ENCODE measurements at places on chromosomes 13 and 19.

DNA sequence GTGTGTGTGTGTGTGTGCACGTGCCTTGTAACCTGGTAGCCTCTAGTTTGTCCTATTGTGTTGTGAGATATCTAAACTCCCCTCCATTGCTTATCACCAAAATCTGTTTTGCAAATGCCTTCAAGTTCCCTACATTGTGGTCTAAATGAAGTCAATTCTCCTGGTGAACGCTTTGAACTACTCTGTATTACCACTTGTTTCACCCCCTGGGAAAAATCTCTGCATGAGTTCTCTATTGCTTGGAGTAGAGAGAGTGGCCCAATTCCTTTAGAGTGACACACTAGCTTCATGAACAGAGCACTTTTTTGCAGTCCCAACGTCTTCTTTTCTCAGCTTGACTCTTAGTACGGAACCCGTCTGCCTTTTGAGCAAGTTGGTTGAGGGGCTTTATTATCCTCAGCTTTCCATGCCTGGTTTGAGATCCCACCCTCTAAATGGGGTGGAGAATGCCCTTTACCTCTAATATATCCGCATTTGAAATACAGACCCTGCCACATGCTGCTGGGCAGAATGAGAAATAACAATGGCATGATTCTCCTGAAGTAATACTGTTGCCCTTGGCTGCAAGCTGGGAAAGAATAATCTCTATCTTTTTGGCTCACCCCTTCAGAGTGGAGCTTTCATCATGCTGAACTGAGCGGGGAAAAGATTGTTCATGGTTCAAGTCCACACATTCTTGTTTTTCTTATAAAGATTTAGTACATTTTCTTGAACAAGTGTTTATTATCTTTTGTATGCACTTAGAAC lies 2545.3 kb downstream of the PCDH9 start:
- no peak for DNase-seq

DNA sequence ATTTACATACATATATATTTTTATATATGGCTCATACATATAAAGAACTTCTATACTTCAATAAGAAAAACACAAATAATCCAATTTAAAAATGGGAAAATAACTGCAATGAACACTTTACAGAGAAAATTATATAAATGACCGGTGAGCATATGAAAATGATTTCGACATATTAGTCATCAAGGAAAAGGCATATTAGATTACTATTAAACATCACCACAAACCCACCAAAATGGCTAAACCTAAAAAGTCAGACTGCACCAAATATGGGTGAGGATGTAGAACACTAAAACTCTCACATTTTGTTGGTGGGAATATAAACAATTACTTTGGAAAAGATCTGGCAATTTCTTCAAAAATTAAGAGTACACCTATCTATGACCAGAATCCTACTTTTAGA lies 316.2 kb downstream of the ENOX1 start:
- DNase-seq, result no peak

DNA sequence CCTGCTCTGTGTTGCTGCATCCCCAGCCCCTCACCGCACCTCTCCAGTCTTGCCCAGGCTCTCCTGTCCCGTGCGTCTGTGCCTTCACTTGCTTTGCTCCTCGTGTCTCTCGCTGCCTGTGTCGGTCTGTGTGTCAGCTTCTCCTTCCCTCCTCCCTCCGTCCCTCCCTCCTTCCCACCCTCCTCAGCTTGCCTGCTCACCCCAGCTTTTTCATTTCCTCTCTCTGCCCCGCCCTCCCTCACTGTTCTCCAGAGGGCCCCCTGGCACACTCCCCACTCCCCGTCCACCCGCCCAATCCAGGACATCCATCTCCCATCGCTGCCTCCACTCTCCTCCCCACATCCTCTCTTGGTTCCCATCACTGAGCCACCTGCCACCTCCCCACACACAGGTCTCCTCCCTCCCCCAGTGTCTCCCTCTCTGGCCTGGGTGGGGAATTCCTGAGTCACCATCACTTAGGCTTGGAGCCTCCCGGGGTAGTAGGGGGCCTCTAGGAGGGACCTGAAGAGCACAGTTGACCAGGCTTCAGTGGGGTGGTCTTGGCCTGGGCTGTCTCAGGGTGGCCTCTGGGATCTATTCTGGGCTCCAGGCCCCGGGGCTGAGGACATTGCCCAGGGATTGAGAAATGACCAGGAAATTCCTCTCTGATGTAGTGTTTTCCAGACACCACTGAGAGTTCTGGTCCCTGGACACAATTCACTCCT lies at the start of gene PTGIR:
Gene PTGIR, minus strand, starts transcription at position 132 of the 704 bp plus-strand sequence. CDS start 864 bp downstream, outside the sequence.
- no peak for DNase-seq

DNA sequence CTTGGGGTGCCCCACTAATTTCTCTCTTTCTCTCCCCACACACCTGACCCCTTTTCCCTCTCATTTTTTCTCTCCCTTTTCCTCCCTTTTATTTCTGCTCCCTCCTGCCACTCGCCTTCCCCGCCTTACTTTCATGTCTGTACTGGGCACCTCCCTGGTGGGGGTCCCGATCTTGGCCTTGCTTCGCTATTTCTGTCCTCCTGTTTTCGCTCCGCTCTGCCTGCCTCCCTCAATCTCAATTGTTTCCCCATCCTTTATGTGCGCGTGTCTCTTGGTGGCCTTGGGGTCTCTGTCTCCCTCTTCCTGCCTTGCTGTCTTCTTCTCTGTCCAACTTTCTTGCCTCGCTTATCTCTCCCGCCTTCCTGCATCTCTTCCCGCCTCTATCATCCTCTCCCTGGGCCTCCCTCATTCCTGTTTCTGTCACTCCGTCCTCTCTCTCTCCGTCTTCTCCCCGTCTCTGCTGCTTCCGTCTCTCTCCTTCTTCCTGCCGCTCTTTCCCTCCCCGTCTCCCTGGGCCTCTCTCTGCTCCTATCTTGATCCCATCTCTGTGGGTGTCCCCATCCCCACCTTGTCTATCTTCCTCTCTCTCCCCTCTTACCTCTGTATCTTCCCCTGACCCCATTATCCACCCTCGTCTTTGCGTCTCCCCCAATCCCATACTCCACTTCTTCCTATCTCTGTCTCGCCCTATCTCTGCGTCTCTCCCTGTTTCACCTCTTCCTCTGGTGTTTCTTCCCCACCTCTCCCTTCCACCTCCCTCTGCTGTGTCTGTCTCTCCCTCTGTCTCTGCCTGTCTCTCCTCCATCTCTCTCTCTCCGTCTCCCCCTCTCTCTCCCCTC lies 4.0 kb downstream of the GRIN2D start:
- no peak for DNase-seq

DNA sequence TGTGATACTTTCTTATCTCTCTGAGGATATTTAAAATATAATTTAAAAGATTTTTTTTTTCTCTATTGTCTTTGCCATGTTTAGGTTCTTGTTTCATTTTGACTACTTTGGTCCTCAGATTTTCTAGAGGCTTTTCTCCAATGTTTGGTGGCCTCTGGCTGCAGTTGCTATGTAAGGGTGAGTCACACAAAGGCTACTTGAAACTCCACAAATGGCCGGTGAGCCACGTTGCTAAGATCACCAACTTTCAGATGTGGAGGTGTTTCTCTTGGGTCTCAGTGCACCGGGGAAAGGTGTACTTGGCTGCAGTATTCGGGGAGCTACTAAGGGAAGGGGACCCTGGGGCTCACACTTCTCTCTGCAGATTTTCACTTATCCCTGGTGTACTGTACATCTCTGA lies 248.1 kb downstream of the HS6ST3 start:
- no peak for DNase-seq

- DNase-seq, result no peak
Observed at GRCh38 chr13:71830323-71830722, 36.7 kb downstream of the DACH1 start.

GRCh38 chr13:21557995-21558394 lies 46.0 kb downstream of the MICU2 start:
- peak; percentile 28 for DNase-seq

- no peak for DNase-seq
Observed at GRCh38 chr19:30092721-30093569, 150.9 kb downstream of the URI1 start.

- no peak for DNase-seq
Observed at GRCh38 chr19:45865269-45865948, 1.3 kb downstream of the FOXA3 start.

DNA sequence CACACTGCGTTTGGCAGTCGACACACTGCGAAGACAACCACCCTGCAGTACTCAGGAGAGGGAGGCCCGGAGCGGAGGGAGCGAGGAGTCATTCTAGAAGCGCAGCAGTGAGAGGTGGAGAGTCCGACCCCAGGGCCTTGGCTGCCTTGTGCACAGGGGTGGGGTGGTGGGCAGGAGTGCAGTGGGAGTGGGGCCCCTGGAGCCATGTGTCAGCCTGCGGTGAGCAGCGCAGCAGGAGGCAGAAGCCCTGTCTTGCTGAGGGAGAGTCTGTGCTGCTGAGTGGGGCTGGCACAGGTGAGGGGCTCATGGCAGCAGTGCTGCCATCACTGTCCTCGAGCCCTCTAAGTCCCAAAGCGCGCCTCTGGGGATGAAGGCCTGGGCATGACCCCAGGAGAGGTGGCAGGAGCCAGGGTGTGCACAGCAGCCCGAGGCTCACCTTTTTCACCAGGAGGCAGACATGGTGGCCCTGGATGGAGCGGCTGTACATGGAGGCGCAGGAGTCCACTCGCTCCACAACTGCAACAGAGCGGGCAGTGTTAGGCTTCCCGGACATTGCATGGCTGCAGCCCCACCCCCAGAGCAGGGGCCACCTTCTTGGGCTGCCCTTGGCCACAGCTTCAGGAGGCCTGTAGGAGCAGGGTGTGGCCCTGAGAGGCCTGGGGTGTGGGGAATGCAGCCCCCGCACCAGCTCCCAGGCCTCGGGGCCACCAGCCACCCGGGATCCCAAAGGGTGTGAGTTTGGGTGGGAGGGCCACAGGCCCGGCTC lies 11.7 kb downstream of the IZUMO4 start:
- no peak for DNase-seq

- DNase-seq, result peak; percentile 83
Observed at GRCh38 chr19:17847538-17848366, at the start of gene JAK3. JAK3 (minus strand) TSS chr19:17847982; CDS start chr19:17844417, 3,565 bp downstream.

DNA sequence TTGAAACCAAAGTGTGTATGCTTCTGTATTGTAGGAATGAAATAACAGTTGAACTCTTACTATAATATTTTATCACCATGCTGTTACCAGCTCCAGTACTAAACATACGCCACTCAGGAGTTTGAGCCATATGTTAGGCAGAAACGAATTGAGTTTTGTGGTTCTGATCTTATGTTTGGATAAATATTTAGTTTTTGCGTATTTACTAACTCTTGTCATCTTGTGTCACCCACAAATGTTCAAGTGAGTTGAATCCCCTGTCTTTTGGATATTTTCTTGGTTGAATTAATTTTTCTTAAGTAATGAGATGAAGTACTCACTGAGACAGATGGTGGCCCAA lies 1.5 kb downstream of the FNDC3A start:
- no peak for DNase-seq

DNA sequence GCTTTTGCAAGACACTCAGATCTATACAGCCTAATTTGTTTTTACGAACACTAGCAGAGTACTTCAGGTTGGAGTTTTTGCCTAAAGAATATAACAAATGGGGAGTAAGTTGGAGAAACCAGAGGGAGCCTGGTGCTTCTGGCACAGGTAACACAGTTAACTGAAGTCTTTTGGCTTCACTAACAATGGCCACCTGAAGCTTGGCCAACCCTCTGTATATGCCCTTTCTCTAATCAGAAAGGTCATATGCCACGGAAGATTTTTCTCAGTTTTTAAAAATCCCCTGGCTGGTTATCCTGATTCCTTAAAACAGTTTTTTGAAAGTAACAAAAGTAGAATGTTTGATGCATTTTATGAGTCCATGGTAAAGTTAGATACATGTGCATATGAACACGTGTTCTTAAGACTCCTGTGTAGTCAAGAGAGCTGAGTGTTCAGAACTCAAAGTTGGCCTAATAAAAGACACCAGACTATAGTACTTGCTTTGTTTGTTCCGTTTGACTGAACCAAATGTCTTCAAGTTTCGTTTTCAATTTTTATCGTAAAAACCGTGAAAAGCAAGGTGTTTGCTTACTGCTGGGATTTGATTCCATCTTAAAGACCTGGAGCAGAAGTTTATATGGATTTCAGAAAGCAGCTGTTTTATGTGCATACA lies 137.5 kb downstream of the KCNRG start:
- no peak for DNase-seq

DNA sequence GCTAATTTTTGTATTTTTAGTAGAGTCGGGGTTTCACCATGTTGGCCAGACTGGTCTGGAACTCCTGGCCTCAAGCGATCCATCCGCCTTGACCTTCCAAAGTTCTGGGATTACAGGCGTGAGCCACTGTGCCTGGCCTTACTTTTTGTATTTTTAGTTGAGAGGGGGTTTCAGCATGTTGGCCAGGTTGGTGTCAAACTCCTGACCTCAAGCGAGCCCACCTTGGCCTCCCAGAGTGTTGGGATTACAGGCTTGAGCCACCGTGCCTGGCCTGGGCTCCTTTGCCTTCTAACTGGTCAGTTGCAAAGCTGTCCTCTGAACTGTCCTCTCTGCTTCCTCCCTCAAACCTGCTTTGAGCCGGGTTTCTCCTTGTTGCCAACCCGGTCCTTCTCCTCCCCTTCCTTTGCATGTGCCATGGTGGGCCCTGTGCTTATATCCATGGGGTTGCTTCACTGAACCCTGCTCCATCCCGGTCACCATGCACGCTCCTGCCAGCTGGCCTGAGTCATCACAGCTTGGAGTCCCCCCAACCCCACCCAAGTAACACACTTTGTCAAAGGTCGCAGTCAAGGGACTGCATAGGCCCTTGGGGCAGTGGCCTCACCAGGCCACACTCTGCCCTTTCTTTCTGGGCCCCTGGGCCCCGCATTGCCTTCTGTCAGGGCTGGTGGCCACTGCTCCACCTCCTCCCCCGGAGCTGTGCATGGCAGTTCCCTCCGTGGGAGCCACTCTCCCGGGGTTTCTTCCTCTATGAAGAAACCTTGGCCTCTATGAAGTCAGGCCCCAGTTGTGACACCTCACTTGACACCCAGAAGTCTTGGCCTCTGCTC lies 21.2 kb downstream of the WTIP start:
- DNase-seq, result no peak

GRCh38 chr19:7959211-7959610 lies 15.7 kb upstream of the TIMM44 start:
- no peak for DNase-seq

- DNase-seq, result no peak
Observed at GRCh38 chr19:52190487-52191293, 838 bp downstream of the PPP2R1A start.

All from CD4-positive, alpha-beta T cell treated with Interleukin-4 for 4 hours (primary cell).